ENCODE measurements at places on chromosomes 4 and X.

DNA sequence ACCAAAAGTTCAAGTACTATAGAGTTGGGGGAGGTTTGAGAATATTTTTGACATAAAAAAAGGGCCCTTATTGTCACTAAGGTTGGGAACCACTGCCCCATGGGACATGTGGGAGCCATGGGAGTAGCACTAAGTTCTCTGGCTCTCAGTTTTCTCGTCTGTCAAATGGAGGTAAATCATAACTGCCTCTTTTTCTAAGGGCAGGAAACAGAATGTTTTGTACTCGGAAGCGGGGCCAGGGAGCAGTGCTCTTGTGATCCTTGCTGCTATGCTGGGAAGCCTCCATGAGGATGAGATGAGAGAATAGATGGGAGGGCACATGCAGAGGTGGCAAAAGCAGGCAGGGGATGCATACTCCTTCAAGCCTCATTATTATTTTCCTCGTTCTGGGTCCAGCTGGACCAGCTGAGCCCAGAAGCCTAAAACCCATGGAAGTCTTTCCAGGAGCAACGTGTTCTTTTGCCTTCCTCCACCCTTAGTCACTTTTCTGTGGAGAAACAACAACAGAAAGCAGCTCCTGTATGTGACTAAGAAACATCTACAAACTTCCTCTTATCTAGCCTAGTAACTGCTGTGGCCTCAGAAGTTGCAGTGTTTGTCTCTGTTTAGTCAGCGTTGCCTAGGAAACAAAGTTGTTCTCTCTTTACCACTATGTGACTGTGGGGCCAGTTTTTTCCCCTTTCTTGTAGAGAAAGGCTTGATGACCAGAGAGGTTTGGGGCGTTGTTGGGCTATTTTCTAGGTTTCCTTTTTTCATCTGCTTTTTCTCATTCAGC is 64.8 kb downstream of the TSC22D3 start:
- DNase-seq = peak; percentile 50

- no peak for DNase-seq
These were observed 230.5 kb downstream of the MGST2 start for GRCh38 chr4:139896091-139896604.

GRCh38 chrX:153522259-153522658 is 4.8 kb downstream of the ATP2B3 start:
- no peak for DNase-seq

- DNase-seq = peak; percentile 11
These were observed 188.4 kb downstream of the SLC7A11 start for GRCh38 chr4:138053641-138054301.

DNA sequence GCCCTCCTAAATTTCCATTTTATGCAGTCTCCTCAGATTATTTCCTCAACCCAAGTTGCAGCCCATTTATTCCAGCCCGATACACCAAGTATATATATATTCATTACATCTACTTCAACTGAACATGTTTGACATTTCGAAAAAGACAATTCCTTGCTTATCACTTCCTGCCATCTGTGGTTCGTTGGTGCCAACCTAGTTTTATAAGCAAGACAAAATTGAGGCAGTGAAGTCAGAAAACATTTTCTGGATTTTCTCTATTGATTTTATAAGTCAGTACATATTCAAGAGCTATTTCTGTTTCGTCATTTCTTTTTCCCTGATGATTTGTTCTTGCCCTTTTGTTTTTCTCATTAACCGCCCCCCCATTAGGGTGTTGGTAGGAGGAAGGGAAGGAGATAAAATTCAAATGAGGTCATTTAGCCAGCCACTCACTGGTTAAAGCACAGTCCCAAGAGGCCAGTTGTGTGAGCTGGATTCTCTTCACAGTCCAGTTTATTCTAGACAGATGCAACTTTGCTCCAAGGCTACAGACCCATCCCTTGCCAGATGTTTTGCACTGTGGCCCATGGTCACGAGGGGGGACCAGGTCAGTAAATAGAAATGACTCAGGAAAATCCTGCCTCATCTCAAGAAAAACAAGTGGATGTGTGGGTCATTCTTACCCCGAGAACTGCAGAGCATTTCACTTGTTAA is 20.3 kb upstream of the VEGFD start:
- no peak for DNase-seq

DNA sequence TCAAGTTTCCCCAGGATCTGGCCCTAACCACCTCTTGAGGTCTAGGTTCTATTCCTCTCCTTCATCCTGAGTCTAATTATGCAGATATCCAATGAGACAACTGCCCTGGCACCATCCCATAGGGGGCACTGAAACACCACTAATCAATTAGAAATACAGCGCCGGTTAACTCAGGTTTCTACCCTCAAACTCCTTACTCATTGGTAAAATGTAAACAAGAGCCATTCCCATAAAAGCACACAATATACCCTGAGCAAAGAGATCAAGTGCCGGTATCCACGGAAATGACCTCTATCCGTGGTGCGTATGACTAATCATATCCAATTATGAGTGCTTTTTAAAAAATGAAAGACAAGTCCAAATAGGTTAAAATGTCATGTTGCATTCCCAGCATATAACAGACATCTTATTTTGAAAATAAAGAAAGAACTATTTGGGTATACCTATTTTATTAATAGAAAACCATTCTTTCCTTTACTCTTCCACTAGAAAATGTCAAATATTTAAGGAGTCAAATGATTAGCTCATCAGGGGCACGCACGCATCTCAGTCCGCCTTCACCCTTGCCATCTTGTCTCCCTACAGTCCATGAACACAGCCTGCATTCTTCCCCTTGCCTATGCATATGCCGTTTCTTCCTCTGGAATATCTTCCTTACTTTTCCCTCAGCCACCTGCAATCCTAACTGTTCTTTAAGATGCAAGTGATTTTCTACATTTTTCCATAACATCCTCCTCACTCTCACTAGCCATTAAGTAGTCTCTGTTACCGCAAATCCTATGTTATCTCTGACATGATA is 141.1 kb downstream of the MAML3 start:
- peak; percentile 12 for DNase-seq

Measured in K562 (cell line).